Vagina (tissue), 2 donors: ENCODE measurements at places on chromosomes 13 and 19.

- DNase-seq, result no peak
Measured at GRCh38 chr19:17847538-17848366, at the start of gene JAK3. Gene JAK3 (minus strand): TSS chr19:17847982. CDS start chr19:17844417, 3,565 bp downstream.

DNA sequence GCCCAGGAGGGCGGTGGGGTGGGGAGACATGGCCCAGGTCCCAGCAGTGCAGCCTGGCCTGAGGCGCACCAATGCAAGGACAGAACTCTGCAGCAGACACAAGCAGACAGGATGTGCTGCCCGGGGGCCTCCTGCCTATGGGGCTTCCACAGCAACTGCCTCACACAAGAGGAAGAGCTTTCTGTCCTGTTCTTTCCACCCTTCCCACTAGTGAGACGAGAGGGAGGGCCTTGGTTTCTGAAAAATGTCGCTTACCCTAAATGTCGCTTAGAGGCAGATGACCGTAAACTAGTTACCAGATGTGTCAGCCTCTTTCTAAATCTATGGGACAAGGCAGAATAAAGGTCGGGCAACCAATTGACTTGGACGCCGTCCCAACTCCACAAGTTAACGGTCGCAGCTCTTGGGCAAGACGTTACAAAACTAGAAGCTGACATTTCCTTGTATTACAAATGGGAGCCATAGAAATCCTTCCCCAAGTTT lies at the start of gene LAIR1:
LAIR1 (minus strand) TSS at position 157 of the 483 bp plus-strand sequence; CDS start at position 30, 127 bp downstream.
- no peak for DNase-seq

DNA sequence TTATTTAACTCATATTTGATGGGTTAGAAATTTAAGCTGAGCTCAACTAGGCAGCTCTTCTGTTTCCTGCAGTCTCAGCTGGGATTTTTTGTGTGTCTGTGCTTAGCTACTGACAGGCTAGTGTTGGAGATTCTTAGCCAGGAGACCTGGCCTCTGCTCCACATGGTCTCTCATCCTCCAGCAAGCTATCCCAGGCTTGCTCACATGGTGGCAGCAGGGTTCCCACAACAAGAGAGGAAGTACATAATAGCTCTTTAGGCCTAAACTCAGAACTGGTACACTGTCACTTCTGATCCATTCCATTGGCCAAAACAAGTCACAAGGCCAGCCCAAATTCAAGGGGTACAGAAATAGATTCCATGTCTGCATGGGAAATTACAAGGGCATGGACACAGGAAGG lies 406.2 kb downstream of the SUCLA2 start:
- DNase-seq, result no peak

DNA sequence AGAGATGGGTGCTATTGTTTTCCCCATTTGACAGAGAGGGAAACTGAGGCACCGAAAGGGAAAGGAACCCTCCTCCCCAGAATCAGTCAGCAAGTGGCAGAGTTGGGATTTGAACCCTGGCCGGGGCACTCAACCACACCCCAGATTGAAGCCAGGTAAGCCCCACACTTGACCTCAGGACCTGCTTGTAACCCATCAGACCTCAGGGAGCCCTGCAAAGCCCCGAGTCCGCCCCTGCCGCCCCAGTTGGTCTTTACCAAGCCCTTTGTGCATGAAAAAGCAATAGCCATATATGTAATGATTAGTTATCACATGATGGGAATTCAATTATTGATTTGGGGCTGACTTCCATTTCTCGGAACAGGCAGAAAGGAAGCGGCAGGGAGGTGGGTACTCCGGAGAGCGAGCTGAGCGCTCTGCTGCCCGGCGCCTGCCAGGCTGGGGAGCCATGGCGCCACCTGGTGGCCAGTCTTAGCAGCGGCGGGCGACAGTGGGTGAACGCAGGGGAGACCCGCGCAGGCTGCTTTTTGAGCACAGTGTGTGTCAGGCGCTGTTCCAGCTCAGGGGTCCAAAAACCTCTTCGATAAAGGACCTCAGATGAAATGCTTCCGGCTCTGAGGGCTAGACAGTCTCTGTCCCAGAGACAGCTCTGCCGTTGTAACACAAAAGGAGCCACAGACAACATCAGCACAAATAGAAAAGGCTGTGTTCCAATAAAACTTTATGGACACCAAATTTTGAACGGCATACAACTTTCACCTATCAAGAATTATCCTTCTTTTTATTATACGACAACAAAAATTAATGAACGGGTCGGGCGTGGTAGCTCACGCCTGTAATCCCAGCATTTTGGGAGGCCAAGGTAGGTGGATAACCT lies 82.9 kb upstream of the CACNA1A start:
- no peak for DNase-seq

- no peak for DNase-seq
Measured at GRCh38 chr13:98524391-98524790, 52.5 kb downstream of the STK24 start.

GRCh38 chr13:48678316-48678715 lies 24.6 kb downstream of the CYSLTR2 start:
- no peak for DNase-seq

GRCh38 chr19:11887611-11888531 lies at the start of gene ZNF69:
Gene ZNF69 (plus strand): TSS chr19:11887782. CDS start chr19:11887924, 142 bp downstream.
- DNase-seq, result no peak

- no peak for DNase-seq
Measured at GRCh38 chr13:48220981-48221685, 11.9 kb upstream of the ITM2B start.

GRCh38 chr13:32264407-32264806 lies 50.8 kb downstream of the ZAR1L start:
- no peak for DNase-seq

DNA sequence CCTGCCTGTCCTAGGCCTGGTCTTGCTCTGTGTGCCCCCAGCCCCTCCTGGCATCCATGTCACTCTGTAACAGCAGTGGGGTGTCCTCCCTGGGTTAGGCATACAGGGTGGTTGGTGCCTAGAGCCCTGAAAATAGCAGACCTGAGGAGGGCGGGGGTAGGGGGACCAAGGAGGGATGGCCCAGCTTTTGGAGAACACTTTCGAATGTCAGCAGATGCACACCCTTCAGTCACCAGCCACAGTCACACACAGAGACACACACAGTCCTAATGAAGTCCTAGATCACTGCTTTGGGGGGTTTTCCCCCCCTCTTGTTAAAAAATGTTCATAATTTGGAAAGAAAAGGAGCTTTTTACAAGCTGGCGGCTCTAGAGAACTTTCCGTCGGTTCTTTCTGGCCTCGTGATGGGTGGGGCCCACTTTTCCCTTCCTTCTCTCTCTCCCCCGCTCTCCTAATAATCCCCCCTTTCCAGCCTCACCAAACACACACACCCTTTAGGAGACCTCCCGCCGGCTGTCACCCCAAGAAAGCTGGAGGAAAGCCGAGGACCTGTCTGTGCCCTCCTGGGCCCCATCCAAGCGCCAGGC lies 47.9 kb downstream of the LYL1 start:
- no peak for DNase-seq

DNA sequence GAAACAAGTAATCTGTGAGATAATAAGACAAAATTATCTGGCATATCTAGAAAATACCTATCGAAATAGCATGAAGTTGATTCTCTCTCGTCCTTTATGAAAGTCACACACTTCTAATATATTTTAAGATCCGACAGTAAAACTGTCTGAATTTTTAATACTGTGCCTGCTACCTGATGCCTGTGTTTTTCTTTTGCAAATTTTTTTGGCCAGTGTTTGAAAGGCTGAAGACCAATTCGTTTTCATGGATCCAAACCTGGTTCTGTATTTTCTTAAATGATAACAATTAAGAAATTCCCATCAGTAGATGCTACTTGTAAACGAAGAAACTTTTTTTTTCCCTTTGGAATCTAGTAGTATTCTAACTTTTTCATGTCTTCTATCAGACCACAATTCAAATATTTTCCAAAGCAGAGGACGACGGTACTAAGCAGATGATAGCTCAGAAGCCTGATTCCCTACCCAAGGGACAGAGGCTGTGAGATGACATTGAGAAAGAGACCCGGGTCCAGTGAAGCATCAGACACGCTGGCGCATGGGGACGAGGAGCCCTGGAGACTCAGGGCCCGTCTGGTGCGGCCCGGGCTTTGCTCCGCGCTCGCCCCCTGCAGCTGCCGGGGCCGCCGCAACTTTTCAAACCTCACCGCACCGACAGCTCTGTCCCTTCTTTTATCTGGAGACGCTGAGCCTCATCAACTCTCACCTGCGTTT lies 49.5 kb upstream of the PABPC3 start:
- DNase-seq, result no peak

DNA sequence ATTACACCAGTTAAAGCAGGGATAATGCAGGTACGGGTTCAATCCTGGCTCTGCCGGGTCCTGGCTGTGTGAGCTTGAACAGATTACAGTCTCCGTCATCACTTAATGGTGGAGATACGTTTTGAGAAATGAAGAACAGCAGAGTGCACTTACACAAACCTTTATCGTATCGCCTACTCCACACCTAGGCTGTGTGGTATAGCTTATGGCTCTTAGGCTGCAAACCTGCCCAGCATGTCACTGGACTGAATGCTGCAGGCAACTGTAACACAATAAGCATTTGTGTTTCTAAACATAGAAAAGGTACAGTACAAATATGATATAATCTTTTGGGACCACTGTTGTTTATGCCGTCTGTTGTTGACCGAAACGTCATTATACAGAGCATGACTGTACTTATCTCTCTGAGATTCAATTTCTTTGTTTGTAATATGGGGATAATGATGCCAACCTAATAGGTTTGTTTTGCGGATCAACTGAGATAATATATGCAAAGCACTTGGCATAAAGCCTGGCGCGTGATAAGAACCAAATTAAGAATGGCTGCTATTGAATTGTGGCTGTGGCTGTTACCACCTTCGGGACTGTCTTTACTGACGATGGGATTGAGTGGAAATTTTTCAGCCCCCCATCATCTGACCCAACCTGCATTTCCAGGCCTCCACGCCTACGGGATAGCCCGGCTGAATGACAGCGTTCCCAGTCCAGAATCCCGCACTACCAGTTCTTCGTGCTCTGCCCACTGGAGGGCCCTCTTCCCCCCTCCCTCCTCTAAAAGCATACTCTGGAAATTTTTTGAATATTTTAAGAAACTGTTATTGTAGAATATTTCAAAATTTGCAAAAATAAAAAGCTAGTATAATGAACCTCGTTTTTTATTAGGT lies 11.2 kb downstream of the KRTDAP start:
- no peak for DNase-seq

DNA sequence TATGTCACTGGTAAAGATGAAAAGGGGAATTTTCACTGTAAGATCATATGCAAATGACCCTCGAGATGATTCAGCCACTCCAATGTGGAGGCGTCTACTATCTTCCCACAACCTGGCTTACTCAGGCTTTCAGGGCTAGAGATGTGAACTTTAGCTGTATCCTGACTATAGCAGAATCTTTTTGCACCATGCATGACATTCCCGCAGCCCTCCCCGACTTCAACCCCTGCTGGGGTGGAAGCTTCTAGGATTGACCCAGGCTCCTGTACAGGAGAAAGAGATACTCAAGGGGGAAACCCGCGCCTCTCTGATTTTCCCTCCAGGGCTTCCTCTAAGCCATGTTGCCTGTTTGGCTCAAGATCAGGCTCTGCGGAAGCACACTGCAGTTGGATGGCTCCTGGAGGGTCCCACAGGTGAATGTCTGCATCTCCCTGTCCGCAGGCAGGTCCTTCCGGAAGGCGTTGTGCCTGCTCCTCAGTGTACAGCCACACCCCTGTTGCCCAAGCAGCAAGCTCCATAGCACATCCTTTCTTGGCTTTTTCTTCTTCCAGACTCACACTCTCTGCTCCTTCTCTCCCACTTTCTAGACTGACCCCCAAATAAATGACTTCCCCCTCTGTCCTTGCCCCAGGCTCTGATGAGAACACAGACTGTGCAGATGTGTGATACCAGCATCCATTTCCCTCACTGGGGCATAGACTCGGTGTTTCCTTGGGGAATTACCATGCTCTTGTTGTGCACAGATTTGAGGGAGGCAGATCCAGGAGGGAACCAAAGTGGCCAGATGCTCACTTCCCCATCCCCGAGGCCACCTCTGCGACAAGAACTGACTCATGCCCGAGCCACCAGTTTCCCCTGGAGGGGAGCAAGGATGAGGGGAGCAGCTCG lies 29.1 kb upstream of the POP4 start:
- peak; percentile 16 for DNase-seq

DNA sequence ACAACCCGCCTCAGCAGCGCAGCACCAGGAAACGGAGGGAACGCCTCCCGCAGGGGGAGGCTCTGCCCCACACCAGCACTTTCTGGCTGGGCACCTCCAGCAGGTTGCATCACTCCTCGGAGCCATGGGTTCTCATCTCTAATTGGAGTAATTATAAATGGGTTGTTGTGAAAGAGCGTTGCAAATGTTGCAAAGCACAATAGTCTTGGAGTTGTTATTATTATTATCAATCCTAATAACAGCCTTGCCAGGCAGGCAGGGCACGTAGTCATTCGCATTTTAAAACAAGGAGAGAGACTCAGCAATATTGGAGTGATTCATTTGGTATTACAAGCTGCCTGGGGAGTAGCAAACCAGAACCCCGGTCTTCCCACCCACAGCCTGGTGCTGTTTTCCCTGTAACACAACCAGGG lies 108.6 kb upstream of the GJB6 start:
- no peak for DNase-seq

DNA sequence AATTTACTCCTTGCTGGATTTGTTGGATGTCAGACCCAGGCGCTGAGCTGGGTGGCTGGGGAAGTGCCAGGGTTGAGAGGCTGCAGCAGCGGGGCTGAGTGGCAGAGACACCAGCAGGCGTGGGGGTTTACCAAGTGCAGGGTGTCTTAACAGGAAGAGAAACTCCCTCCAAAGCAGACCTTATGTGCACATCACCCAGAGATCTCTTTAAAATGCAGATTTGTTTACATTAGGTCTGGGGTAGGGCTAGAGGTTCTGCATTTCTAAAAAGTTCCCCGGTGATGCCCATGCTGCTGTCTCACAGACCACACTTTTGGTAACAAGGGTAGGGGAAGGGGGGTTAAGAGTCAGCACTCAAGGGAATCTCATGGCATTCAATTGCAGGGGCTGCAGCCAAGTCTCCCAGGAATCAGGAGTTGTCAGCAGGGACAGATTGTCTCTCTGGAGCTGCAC lies 80.7 kb upstream of the OLFM4 start:
- DNase-seq, result no peak

DNA sequence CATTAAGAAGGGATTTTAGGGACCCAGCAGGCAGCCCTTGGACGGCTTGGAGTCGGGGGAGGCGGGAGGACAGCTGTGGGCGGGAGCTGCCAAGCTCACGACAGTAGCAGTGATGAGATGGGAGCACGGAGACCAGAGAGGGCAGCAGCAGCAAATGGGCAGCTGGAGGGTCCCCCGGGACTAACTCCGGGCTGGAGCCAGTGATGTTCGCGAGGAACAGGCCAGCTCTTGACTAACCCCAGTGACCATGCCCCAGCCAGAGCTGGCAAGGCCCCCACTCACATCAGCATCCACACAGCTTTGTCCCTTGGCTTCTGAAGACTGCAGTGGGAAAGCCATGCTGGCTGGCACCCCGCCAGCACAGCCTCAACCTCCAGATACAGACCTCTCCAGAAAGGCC lies 81.9 kb downstream of the RAB20 start:
- DNase-seq, result no peak
